ENCODE measurements at places on chromosomes 13 and 19. TPM values are rescaled to one million over a fixed set of nuclear protein-coding genes. Genes with fewer than 3 reads are reported as not detected.

Gene FCER2
- total RNA-seq = not detected

Gene POGLUT2
- total RNA-seq = 2.1 TPM

Gene LRRC25
- total RNA-seq = 10.4 TPM

Gene GMIP
- 2.9 TPM for total RNA-seq

Gene ADGRE2
- total RNA-seq = 11.6 TPM

Gene TMPRSS9
- total RNA-seq = not detected

Gene FBXO27
- 21.0 TPM for total RNA-seq

Data from heart left ventricle (tissue), 16 donors.